Activated CD4-positive, alpha-beta T cell treated with anti-CD3 and anti-CD28 coated beads for 24 hours (primary cell): ENCODE measurements at places on chromosomes 11 and 22.

- DNase-seq: no peak
These were observed 35.4 kb upstream of the IGSF9B start for GRCh38 chr11:133992121-133992520.

- no peak for DNase-seq
These were observed 23.0 kb downstream of the CDON start for GRCh38 chr11:126039485-126040271.

DNA sequence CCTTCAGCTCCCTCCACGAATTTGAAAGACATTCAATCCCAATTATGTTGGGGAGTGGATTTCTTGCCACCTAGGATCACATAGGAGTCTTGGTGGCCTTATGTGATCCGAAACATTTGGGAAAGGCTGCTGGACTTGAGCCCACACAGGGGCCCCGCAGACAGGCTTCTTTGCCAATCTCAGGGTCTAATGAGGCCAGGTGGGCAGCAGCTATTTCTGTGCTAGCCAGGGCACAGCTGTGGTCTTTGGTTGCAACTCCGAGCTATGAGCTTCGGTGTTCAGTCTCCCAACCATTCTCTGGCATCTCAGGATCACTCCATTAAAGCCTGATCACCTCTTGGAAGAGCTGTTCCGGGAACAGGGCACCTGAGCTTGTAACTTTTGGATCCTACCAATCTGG lies 84.4 kb downstream of the TP53I11 start:
- DNase-seq: no peak

DNA sequence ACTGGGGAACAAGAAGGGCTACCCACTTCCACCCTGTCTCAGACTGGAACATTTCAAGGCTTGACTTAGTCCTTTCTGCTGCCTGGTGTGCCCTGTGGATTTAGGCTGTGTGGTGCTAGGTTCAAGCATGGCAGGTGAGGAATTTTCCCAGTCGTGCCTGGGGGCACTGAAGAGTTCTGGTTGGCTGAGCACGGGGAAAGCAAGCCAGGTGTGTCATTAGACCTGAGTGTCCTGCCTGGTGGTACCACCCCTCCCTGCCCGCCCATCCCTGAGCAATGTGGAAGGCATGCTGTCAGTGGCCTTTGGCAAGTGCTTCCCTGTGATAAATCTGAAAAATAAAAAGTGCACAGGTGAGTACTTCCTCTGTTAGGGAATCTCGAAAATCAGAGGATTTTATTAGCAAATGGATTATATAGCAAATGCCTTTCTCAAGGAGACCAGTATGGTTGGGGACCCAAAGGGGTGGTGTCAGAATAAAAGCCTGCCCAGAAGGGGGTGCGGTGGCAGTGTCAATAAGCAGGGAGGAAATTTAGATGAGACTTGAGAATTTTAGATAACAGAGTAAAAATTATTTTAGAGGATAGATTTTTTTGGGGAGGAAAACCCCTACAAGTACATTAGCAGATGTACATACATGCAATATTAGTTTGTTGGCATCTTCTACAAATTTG lies 22.8 kb downstream of the TEAD1 start:
- no peak for DNase-seq

DNA sequence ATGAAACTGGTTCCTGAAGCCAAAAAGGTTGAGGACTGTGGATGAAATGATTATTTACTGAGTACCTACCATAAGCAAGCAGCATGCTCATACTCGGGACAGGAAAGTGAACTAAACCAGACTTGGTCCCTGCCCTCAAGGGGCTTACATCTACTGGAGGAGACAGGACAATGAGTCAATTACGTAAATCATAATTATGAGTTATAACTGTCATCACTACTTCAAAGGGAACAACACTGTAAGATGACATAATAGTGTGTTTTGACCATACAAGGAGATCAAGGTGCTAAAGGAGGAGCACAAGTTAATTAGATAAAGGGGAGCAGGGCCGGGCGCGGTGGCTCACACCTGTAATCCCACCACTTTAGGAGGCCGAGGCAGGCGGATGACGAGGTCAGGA lies 2.5 kb downstream of the FAM227A start:
- no peak for DNase-seq

GRCh38 chr22:47474464-47474863 lies 712.0 kb downstream of the TBC1D22A start:
- no peak for DNase-seq

DNA sequence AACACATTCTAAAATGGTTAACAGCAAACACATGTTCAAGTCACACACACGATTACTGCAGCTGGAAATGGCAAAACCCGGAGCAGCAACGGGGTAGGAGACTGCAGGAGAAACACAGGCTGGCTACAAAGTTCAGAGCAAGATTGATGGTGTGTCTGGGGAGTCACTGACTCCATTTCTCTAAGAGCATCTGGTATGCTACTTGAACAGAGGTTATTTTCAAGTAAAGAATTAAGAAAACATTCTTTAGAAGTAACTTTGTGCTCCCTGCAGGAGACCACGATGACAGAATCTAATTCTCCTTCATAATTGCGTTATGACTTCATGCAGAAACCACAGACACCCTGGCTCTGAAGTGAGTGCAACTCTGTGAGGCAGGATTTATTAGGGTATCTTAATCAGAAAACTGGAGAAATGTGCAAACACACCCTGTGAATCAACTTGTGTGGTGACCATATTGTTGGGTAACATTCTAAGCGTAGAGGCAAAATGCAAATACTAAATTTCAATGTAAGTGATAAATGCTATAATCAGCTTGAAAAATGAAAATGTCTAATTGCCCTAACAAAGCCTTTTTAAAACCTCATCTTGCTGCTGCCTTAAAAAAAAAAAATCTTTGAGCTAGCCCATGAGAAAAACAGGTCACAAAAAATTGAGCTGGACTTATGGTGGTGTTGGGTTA lies 303.0 kb downstream of the CADM1 start:
- no peak for DNase-seq

- no peak for DNase-seq
These were observed 8.4 kb downstream of the LINC01488 start for GRCh38 chr11:69489746-69490365.

DNA sequence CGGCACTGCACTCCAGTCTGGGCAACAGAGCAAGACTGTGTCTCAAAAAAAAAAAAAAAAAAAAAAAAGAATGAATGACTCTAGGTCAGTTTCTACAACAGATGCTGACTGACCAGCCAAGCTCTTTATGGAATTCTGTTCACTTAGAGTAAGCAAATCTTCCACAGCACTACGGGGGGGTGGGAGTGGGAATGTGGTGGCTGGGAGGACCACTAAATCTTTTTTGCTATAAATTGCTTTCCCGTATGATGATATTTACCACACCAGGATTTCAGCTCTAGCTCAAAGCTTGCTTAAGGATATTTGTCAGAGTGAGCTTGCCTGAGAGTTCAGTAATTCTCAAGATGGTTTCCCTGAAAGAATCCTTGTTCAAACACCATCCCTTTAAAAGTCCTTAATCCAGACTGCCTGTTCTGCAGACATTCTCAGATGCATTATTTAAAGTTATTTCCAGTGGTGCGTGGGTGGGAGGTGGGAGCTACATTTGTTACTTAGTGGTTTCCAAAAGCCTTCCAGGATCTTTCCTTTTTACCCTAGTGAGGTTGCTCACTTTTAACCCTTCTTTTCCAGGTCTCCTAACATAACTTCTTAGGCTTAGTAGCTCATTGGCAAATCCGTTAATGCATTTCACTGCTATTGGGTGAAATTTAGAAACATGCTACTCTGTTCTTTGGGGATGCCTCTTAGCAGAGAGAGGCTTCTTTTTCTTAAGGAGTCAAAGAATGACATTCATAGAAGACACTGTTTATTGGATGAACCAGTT lies 65.9 kb downstream of the UBASH3B start:
- DNase-seq: no peak

GRCh38 chr11:117595440-117595839 lies 201.6 kb downstream of the DSCAML1 start:
- no peak for DNase-seq

GRCh38 chr11:16454289-16454863 lies 98.0 kb upstream of the SOX6 start:
- no peak for DNase-seq

- DNase-seq: no peak
These were observed 120.6 kb downstream of the MICAL3 start for GRCh38 chr22:17903564-17904295.

DNA sequence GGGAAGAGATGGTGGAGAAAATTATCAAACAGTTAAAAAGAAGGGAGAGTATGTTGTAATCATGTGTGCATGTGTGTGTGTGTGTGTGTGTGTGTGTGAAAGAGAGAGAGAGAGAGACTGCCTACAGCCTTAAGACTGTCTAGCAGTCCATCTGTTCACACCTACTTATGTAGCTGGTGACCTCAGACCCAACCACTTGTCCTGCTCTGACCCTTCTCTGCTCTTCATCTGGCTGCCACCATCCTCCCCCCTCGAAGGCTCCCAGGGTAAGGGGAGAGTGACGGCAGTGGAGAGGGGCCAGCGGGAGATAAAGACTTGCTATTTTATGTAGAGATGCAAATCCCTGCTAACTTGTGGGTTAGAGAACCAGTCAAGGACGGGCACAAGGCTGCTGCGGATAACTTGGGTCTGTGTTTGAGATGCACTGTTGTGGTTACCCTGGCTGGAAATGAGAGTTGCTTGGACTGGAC lies 24.9 kb upstream of the GRAMD1B start:
- DNase-seq: no peak

DNA sequence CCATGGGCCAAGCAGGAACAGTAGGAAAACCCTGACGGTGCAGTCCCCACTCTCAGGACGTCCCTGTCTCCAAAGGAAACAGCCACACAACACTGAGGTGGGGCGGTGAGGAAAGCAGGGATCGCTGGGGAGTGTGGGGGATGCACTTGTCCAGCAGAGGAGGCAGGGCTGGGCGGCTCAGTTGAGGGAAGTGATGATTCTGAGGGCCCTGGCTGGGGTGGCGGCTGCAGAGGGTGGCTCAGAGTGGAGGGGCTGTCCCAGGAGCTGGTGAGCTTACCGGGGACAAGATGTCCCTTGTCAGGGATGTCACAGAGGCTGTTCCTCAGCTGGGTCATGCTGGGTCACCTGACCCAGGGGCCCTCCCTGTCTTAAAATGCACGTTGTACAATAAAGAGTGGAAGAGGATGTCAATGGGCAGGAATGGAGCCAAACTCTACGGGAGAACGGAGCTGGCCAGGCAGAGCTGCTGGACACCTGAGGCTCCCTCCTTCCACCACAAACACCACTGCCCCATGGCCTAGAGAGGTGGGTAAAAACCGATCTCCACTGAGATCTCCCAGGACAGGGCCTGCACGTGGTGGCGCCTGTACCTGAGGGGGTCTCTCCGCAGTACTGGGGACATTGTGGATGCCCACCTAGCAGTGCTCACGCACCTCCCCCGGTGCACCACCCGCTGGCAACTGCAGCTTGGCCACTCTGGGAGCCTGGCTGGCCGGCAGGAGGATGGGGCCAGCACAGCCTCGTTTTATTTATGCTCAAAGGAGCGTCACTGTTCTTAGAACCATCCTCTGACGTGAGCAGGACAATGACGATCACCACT lies 9.7 kb upstream of the EFCAB6 start:
- no peak for DNase-seq

DNA sequence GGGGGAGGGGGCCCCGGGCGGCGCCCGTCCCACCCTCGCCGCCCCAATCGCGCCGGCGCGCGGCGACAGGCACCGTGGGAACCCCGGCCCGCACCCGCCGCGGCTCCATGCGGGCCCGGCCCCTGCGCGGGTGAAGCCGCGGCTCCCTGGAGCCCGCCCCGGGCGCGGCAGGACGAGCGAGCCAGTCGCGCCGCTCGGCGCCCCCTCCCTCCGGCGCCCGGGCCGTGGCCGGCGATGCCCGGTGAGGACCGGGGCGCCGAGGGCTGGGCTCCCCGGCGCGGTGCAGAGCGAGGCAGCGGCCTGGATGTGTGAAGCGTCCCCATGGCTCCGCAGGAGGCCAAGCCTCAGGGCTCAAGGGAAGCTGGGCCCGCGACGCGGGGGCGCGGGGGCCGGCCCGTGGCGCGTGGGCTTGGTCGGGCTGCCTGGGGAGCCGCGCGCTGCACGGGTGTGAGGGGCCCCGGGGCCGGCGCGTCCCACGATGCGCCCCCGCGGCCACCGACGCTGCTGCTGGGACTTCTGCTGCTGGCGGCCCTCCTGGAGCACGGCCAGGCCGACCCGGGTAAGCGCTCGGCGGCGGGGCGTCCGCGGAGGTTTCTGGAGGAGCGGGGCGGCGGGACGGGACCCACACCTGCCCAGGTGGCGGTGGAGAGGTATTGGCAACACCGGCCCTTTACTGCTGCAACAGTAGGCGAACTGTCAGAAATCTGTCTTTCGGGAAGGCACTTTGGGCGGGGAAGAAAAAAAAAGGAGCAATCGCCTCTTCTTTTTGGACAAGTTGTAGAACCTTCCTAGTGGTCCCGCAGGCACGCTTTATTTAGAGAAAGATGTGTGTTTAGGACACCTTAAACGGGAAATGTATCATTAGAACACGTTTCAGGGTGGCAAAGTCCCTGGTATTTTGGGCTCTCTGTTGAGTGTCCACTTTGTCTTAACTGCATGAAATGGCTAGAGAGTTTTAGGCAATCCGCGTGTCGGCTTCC lies 119.4 kb downstream of the HIPK3 start:
- DNase-seq: no peak

DNA sequence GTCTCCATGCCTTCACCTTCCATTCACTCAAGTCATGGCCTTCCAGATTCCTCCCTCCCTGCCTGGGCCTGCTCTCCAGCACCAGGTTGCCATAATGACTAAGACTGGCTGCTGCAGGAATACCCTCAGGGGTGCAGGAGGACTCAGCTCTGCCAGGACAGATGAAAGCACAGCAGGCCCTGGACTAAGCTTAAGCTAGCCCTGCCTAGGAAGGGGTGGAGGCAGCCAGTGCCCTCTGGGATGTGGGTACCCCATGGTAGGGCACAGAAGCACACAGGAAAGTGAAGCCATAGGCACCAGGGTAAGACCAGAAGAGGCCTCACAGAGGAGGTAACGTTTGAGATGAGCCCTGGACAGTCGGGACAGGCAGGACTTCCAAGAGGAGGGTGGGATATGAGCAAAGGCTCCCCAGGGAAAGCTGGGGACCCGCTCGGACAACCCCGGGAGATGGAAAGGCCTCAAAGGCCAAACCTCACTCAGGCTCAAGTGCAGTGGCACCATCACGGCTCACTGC lies 3.0 kb upstream of the RIN1 start:
- no peak for DNase-seq
